ENCODE measurements at places on chromosomes 16 and 17.

GRCh38 chr17:80259457-80260068 is 1.1 kb upstream of the RNF213 start:
- no peak for DNase-seq

DNA sequence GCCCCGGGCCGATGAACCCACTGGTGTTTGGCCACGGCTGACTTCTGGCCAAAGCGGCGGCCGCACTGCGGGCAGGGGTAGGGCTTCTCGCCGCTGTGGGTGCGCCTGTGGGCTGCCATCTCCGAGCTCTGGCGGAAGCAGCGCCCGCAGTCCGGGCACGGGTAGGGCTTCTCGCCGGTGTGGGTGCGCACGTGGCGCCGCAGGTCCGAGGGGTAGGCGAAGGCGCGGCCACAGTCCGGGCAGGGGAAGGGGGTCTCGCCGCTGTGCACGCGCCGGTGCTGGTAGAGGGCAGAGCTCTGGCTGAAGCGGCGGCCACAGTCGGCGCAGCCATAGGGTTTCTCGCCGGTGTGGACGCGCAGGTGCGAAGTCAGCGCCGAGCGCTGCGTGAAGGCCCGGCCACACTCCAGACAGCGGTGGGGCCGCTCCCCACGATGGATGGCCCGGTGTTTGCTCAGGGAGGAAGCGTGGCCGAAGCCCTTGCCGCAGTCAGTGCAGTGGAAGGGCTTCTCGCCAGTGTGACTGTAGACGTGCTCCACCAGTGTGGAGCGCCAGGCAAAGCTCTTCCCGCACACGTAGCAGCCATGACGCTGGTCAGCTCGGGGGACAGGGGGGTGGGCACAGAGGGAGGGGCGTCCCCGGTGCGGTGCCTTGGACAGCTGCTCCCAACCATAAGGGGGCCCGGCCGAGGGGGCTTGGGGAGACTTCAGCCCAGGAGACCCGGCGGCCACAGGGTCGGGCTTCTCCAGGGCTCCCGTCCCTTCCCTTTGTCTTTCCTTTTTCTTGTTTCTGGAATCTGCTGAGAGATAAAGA is 2.7 kb downstream of the ZNF764 start:
- DNase-seq = no peak

GRCh38 chr17:10992106-10992880 is 154.4 kb upstream of the PIRT start:
- peak; percentile 68 for DNase-seq

GRCh38 chr17:16472539-16472938 is 19.5 kb downstream of the LRRC75A start:
- no peak for DNase-seq

DNA sequence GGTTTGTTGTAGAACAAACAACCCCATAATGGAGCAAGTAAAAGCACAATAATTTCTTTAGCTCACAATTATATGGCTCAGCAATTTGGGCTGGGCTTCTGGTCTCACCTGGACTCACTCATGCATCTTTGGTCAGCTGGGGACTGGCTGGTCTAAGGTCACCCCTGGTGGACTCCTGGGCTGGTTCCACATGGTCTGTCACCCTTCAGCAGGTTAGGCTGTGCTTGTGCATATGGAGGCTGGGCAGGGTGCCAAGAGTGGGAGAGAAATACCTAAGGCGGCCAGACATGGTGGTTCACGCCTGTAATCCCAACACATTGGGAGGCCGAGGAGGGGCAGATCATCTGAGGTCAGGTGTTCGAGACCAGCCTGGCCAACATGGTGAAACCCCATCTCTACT is 27.0 kb upstream of the SMURF2 start:
- DNase-seq = no peak

DNA sequence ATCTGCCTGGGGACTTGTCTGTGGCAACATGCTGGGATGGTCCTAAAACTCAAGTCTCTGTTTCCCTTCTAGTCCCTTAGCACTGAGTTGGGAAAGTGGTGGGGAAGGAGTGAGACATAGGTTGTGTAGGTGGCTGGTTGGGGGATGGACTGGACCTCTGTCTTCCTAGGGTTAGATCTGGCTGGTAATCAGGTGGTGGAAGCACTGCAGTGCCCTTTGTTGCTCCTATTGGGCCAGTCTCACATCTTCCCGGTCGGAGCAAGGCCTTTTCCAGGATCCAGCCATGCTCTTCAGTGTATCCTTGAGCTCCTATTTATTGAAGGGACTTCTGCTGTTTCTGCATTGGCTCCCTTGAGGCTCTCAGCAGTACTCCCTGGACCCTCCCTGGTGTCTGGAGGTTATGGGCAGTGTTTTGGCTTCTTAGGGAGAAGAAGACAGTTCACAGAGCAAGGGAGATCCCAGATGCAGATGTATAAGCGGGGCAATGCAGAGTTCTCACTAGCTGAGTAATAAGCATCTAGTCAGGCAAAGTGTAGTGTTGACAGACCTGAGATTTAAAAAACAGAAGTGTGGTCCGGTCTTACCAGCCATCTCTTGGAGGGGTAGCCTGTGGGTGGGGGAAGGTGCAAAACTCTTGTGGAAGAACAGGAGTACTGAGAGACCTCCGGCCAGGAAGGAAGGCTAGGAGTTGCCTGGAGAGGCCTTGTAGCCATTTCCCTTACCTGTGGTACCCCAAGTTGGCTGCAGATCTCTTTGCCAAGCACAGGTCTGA is 1.3 kb upstream of the NUTF2 start:
- DNase-seq = no peak

DNA sequence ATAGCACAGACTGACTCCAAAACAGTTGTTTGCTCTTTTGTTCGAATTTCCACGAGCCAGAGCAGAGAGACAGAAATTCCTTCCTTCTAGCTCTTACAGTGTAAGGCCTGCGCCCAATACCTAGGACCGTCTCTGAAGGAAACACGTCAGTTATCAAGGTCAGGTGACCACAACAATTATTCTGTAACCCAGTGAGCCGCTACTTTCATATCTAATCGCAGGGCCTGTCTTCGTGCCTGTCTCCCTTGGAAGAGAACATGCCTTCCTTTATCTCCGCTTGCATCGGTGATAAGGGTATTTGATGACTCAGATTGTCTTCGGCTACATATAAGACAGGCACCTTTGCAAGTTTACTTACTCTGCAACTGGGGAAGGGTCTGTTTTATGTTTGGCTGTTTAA is 288.0 kb downstream of the MAF start:
- no peak for DNase-seq

DNA sequence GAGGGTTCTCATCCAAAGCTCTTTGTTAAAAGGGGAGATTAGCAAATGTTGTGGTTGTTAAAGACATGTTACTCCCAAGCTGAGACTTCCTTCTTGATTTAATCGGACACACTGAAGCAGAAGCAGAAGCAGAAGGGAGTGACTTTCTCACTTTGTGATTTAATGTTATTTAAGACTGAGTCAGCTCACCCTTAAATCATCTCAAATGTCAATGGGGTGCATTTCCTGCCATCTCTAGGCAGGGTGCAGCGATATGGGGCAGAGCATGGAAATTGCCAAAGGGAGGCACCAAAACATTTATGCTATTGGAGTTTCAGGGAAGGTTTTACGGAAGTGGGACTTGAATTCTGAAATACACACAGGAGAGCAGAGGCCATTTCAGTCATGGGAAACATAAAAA is 283.6 kb downstream of the ABCC12 start:
- no peak for DNase-seq

All from muscle of back (tissue), 13 donors.